Daoy (cell line): ENCODE measurements at places on chromosomes 7 and 10. TPM values are rescaled to one million over a fixed set of nuclear protein-coding genes. Genes with fewer than 3 reads are reported as not detected.
A peak's percentile ranks its signal among the peaks of the same experiment; 100 is the strongest.

HOXA1 gene
- total RNA-seq: 5.5 and 6.4 TPM in 2 replicates

ARHGAP19 gene
- 9.8 and 11.4 TPM in 2 replicates for total RNA-seq

ADARB2 gene
- 0.11 and 0.39 TPM in 2 replicates for total RNA-seq

SLC29A3 gene
- 0.63 and 1.3 TPM in 2 replicates for total RNA-seq

PLAC9 gene
- not detected in 2 replicates for total RNA-seq

NKX6-2 gene
- total RNA-seq: 0.06 TPM in 1 of 2 replicates, not detected in the other

FKBP6 gene
- under 0.01 TPM in 1 of 2 replicates, not detected in the other for total RNA-seq

EFCAB10 gene
- 0.17 TPM in 1 of 2 replicates, not detected in the other for total RNA-seq

SLC35G1 gene
- total RNA-seq: 8.5 and 10.3 TPM in 2 replicates

GPR85 gene
- 1.4 and 3.4 TPM in 2 replicates for total RNA-seq

MRM2 gene
- 51.7 and 58.2 TPM in 2 replicates for total RNA-seq

OR9A2 gene
- not detected in 2 replicates for total RNA-seq

SPDYE16 gene
- under 0.01 TPM in 1 of 2 replicates, not detected in the other for total RNA-seq

DNA sequence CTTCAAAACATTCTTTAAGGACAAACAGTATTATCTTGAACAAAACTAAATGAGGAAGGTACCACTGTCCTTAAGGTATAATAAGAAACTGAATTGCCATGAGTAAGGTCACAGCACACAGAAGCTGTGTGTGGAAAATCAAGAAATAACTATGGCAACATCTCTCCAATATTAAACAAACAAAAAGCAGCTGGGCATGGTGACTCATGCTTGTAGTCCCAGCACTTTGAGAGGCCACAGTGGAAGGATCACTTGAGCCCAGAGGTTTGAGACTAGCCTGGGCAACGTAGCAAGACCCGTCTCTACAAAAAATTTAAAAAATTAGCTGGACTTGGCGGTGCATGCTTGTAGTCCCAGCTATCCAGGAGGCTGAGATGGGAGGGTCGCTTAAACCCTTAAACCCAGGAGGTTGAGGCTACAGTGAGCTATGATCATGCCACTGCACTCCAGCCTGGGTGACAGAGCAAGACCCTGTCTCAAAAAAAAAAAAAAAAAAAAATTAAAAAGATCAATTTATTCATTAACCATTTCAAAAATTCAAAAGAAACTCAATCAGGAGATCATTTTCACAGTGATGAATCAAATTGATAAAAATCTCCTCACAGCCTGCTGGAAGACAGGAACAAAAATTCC is 195.4 kb downstream of the SKIDA1 start:
- peak; percentile 72 for DNase-seq

DNA sequence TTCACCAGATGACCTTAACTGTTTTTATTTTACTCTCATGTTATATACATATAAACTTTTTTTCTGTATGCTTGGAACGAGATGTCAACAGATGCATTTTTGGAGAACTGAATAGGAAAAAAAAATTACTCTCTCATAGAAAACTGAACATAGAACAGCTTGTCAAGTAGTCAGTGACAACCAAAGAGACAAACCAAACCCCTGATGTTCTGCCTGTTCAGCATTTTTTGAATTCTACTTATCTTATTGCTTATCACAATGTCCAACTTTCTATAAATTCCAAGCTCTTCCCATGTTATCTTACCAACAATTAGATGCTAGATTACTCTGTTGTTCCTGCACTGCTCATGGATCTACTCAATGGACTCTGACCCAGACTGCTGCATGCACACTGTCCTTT is 95.2 kb downstream of the VPS41 start:
- DNase-seq: no peak

GRCh38 chr7:158372400-158373342 is 215.0 kb downstream of the PTPRN2 start:
- DNase-seq: no peak

- DNase-seq: no peak
Observed at GRCh38 chr7:12157517-12157916, 53.6 kb upstream of the TMEM106B start.

GRCh38 chr7:15932318-15932717 is 245.8 kb upstream of the MEOX2 start:
- DNase-seq: no peak

GRCh38 chr7:1223196-1223981 is 9.3 kb upstream of the UNCX start:
- DNase-seq: no peak

DNA sequence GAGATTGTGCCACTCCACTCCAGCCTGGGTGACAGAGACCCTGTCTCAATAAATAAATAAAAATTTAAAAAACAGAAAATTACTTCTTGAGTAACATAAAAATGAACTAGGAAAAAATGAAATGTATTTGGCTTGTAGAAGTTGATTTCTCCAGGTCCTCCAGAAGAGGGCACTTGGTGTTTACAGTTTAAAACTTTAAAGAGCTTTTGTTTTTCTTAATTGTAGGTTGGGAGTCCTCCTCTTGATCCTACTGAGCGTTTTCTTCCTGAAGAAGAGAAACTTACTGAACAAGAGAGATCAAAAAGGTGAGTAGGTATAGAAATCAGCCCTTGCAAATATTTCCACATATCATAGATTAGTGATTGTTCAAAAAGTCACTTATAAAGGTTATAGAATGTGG is 16.2 kb downstream of the KIFBP start:
- DNase-seq: peak; percentile 4

- no peak for DNase-seq
Observed at GRCh38 chr7:7539711-7540110, 4.0 kb upstream of the COL28A1 start.

- DNase-seq: peak; percentile 13
Observed at GRCh38 chr10:13559124-13559700, 27.6 kb upstream of the PRPF18 start.

DNA sequence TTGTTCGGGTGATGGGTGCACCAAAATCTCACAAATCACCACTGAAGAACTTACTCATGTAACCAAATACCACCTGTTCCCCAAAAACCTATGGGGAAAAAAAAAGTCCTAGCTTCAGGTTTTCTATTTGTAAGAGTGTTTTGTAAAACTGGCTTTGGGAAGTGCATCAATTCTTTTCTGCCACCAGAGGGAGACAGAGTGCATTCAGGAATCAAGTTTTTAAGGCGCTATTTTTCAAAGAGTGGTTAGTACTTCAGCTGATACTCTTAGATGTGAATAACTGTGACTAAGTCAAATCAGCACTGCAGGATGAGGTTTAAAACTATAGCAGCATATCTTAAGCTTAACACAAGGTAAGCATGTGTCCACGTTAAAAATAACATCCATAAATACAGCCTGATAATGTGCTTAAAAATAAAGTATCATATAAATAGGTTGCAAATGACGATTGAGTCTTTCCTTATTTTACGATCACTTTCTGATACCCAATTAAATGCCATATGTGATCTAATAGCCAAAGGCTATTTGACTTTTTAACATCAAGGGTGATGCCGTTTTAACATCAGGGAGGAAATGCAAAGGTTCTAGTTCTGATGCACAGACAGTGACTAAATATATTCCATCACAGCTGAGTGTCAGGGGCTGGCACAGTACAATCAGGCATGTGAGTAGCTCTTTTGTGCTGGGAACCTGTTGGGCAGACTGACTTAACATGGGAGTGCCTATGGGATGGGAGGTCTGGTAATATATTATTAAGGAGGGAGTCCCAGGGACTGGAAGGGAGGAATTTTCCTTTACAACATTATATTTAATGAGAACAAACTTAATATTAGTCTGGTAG is 10.6 kb upstream of the LYZL2 start:
- DNase-seq: peak; percentile 38

DNA sequence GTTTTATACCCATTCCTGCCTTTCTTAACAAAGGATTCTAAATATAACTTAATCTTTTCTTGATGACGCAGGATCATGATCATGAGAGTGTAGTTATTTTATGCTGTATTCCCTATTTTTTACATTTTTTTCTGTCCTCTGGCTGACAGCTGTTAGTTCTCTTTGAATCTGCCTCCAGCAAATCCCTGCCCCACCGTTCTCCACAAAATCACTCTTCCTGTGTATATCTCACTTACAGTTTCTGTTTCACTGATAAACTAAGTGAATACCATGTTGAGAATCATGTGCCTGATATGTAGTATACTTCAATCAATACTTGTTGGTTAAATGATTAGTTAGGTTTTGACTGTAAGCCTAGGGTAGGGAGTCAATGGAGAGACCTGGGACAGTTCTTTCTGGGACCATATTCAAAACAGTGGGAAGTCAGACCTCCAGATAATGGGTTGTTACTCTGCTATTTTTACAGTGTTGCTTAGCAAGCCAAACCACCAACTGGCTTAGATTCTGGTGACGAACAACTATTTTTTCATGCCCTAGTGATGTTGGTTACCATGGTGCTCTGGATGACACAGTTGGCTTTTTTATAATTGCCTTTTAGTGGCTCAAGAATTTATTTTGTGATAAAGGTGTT is 12.8 kb downstream of the CNNM1 start:
- DNase-seq: peak; percentile 70

DNA sequence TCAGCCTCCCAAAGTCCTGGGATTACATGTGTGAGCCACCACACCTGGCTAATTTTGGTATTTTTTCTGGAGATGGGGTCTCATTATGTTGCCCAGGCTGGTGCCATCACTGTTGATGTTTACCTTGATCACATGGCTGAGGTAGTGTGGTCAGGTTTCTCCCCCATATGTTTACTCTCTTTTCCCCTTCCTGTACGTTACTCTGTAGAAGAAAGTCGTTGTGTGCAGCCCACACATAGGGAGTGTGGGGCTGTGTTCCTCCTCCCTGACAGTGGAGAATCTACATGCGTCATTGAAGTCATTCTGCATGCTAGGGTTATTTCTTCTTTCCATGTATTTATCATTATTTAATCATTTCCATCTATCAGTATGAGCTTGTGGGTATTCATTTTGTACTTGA is 16.3 kb upstream of the ORAI2 start:
- no peak for DNase-seq

GRCh38 chr7:41809940-41810576 is 107.2 kb upstream of the INHBA start:
- no peak for DNase-seq

DNA sequence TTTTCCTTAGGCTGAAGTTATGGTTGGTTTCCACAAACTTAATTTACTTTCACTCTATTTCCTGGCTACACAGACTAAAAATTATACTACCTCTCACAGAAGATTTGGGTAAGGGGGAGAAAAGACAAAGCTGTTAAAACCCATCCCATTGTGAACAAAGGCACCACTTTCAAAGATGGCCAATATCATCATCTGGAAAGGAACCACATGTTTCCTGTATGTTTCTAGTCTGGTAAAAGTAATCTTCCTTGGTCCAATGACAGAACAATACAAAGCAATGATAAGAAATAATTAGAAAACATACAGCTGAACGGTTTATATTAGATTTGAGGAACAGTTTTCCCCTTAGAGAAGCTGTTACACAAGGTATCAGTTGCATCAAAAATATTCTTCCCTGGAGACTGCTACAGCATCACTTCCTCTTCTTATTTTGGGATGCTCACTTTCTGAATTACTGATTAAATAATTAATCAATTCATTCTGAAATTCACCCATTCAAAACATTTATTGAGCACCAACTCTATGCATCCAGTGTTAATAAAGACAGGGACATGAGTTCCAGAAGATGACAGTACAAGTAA is 8.5 kb upstream of the SFR1 start:
- DNase-seq: no peak

DNA sequence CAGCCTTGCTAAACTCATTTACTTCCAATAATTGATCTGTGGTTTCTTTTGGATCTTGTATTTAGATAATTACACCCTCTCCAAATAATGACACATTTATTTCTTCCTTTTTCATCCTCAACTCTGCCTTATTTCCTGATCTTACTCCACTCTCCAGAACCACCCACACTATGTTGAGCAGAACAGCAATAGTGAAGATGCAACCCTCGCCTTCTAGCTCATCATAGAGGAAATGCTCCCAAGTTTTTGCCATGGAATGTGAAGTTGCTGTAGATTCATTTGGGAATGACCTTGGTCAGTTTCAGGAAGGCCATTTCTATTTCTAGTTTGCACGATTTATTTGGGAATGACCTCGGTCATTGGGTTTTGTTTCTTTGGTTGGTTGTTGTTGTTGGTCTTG is 314.0 kb downstream of the PAXIP1 start:
- DNase-seq: no peak

GRCh38 chr10:125134916-125135770 is 25.2 kb downstream of the CTBP2 start:
- no peak for DNase-seq

DNA sequence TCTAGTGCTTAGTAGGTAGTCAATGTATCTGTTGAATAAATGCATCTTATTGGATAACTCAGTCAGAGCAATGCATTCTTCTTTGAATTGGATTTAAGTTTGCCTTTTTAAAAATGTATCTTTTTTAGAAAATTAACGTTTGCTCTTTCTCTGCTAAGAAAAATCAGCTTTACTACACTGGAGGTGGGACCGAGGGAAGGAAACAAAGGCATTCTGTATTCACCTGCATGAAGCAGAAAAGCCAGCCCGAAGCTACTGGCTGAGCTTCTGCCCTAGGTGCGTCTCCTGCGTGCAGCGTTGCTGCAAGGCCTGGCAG is 22.2 kb upstream of the ITGB1 start:
- no peak for DNase-seq

GRCh38 chr10:49618821-49619220 is 5.0 kb downstream of the CHAT start:
- DNase-seq: no peak

DNA sequence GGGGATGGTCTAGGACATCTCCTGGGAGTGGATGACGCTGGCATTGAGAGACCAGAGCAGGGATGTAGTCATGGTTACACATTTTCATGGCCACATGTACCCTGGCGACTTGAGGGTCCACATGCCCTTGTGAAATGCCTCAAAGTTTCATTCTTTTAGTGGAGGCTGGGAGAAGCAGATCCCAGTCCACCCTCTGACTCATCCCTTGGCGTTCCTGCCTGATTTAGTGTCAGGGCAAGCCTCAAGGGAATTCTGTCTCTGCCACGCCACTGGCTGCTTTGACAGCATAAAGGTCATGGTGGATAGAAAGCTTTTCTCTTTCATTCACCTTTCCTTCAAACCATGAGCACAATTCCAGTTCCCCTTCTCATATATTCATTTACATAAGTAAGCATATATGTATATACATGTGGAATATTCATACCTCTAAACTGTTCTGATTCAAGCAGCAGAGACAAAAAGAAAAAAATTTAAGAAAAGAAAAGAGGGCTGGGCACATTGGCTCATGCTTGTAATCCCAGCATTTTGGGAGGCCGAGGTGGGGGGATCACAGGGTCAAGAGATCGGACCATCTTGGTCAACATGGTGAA is 21.8 kb upstream of the KIF5B start:
- peak; percentile 68 for DNase-seq

GRCh38 chr10:79336276-79336675 is 11.0 kb upstream of the PPIF start:
- no peak for DNase-seq

DNA sequence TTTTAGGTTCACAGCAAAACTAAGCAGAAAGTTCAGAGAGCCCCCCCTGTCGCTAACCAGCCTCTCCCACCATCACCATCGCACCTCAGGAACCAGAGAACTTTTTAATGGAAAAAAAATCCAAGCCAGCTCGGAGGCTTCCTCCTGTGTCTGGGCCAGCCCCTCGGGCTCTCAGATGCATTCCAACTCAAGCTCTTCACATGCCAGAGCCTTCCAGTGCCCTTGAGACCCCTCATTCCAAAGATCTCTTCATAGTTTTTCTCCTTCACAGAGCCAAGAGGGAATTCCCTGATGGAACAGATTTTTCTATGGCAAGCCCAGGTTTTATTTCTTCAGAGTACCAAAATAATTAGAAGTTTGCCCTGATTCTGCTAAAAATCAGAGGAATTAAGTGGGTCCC is 153.4 kb upstream of the LANCL2 start:
- no peak for DNase-seq
